ENCODE measurements at places on chromosomes 16 and 17. TPM values are rescaled to one million over a fixed set of nuclear protein-coding genes. Genes with fewer than 3 reads are reported as not detected.
A peak's percentile ranks its signal among the peaks of the same experiment; 100 is the strongest.

Gene SOX9
- not detected for total RNA-seq

DNA sequence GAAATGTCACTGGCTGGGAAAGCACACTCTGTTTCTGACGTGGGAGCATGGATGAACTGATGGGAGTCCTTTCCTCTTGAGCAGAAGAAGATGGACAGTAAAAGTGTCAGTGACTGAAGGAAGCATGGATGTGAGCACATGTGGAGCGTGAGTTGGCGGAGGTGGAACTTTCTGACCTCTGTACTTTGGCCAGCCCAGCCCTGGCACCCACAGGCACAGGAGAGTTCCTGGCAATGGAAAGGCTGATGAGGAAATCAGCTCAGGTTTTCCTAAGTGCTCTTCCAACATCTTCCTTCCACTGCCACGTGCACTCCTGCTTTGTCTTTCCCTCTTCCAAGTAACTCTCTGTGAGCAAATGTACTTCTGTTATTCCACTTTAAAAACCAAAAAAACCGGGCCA is 276.8 kb downstream of the NTN1 start:
- no peak for DNase-seq

Gene NECAB2
- total RNA-seq, result not detected

GRCh38 chr16:78176435-78176834 is 77.0 kb downstream of the WWOX start:
- DNase-seq, result no peak

DNA sequence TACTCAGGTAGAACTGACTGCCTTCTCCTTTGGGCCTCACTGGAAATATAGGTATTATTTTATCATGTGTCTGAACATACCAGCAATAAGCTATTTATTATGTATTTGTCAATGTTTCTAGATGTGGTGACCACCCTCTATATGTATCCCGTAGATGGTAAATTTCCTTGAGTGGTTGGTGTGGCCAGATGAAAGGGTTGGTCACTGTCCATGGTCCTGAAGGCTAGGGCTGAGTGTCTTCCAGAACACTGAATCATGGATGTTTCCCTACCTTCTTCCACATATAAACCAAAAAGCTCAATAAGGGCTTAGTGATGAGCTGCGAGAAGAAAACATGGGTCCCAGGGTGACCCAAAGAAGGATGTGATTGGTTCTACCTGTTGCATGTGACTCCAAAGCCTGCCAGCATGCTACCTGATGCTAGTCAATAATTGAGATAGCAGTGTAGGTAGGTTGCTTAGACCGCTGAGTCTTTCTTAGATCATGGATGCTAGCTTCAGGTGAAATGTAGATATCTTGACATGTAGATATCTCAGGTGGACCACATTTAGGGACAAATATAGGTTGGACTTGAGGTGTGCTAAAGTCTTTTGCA is 150.3 kb downstream of the ASIC2 start:
- DNase-seq, result peak; percentile 31

Gene SKAP1
- 60.5 TPM for total RNA-seq

- DNase-seq, result peak; percentile 58
Measured at GRCh38 chr17:75087558-75088453, at the start of gene SLC16A5. Gene SLC16A5, plus strand, starts transcription at chr17:75087954. Its CDS starts 5,683 bp downstream, at chr17:75093637.

Gene MLX
- 24.7 TPM for total RNA-seq

DNA sequence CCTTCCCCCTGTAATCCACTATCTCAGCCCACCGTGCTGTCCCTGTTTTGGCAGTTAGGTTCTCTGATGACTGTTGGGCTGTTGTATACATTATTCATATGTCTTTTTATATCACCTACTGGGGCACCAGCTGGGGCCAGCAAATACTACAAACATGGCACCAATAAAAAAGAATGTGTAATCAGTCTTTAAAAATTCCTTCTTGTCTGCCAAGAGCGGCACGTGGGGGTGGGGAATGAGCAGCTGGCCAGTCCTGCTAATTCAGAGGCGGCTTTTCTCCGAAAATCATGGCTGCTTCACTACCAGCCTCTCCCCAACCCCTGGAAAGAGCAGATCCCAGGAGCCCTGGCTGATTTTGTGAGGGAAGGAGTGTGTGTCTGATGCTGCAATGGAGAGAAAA is 77.7 kb upstream of the EEF2KMT start:
- no peak for DNase-seq

Measured in activated naive CD4-positive, alpha-beta T cell treated with anti-CD3 and anti-CD28 coated beads for 36 hours (primary cell).